ENCODE measurements at places on chromosomes 5 and 9.

- DNase-seq: peak; percentile 29
Observed at GRCh38 chr9:70563431-70564204, 149.2 kb upstream of the KLF9 start.

DNA sequence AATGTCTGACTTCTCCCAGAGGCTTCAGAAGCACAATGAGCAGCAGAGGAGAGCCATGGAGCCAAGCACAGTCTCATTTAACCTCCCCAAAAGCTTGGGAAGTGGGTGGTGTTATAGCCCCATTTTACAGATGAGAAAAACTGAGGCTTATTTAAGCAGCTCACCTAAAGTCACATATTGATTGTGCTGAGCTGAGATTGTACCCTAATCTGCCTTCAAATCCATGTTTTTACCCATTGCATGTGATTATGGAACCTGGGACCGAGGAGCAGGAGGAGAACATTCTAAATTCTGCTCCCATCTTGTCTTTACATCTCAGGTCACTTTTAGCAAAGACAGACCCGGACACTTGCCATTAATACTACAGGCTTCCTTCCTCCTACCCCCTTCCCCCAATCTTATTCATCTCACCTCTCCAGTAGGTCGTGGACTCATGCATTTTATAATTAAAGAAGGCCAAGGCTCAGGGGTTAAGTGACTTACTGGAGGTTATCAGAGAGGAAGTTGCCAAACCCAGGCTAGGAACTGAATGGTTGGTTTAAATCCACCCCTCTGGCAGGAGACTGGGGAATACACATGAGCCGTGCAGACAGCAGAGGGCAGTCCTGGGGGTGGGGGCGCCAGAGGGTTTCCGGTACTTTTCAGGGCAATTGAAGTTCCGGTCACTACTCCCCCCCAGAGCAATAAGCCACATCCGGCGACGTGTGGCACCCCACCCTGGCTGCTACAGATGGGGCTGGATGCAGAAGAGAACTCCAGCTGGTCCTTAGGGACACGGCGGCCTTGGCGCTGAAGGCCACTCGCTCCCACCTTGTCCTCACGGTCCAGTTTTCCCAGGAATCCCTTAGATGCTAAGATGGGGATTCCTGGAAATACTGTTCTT lies 51.0 kb upstream of the IL17B start:
- no peak for DNase-seq

DNA sequence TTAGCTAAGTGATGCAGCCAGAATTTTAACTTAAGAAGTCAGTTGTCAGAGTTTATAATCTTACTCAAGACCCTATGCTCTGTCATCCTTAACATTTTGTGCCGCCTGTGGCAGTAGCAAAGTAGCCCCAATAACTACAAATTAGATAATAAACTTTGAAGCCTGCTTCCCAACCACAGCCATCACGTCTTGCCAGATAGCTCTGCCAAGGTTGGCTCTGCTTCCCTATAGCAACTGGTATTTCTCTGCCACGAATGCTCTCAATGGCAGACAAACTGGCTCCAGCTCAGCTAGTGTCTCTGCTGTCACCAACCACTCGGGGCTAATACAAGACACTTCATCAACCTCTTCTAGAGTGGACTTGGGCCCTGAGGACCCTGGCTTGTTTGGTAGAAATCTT lies 576.1 kb downstream of the CDH12 start:
- no peak for DNase-seq

DNA sequence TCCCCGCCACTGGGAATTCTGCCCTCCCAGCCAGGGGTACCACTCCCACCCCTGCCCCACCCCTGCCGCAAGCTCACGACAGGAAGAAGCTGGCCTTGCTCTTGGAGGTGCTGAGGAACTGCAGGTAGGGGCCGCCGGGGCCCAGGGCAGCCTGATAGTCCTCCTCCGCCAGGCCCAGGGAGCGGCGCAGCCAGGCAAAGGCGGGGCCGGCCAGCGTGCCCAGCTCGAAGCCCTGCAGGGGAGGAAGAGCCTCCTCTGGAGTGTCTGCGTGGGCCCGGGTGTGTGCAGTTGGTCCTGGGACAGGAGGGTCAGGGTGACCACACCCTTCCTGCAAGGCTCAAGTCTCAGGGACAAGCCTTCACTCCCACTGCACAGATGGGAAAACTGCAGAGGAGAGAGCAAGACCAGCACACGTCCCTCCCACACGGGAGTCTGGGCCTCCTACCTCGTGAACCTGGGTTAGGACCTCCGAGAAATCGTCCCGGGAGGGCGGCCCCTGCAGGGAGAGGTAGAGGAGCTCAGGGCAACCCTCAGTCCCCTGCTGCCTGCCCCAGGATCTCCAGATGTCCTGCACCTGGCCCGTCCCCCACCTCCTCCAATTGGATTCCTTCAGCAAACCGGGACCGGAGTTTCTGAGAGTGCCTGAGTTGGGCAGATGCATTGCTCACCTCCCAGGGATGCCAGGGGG lies 2.4 kb downstream of the PIP5KL1 start:
- no peak for DNase-seq

DNA sequence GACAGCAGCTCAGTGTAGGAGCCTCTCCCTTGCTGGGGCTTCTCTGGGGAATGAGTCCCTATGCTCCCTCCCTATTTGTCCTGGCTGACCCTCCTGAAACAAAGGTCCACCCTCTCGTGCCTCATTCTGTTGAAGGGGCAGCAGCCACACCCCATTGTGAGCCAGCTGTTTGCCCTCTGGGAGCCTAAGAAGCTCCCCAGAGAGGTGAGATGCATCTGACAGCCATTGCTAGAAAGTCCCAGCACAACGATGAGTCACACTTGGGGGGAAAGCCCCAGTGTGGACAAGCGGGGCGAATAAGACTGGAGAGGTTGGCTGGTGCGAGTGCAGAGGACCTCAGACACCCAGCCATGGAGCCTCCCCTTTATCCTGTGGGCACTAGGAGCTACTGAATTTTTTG lies 101.4 kb downstream of the PPARGC1B start:
- DNase-seq: no peak

- no peak for DNase-seq
Observed at GRCh38 chr9:131608493-131609037, 63.2 kb downstream of the PRRT1B start.

- no peak for DNase-seq
Observed at GRCh38 chr5:10617103-10617502, 53.2 kb downstream of the ANKRD33B start.

GRCh38 chr9:78596346-78596745 lies 299.4 kb downstream of the PSAT1 start:
- DNase-seq: no peak

DNA sequence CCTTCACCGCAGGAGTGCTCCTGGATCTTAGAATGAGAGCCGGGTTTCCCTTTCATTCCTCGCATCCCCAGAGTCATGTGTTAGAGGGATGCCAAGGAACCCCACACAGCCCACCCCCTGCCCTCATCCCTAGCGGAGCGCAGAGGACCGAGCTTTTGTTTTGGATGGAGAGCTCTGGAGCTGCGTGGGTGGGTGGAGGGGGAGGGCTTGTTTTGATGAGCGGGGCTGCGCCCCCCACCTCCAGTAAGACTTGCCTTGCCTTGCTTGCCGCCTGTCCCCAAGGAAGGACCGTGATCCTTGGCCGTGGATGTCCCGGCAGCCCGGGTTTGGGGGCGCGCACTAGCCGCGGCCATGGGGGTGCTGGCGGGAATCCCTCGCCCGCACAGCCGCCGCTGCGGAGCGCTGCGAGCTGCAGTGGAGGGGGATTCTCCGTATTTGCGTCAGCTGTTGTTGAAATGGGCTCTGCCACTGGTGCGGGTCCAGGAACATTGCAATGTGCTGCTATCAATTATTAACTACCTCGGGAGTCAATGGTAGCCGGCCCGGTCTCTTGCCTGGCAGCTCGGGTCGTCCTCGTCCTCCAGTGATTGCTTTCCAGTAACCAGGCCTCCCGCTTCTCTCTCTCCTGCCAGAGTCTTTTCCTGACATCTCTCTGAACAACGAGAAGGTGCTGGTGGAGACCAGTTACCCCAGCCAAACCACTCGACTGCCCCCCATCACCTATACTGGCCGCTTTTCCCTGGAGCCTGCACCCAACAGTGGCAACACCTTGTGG lies 1.0 kb downstream of the EGR1 start:
- no peak for DNase-seq
